ENCODE measurements at places on chromosomes 4 and X.

DNA sequence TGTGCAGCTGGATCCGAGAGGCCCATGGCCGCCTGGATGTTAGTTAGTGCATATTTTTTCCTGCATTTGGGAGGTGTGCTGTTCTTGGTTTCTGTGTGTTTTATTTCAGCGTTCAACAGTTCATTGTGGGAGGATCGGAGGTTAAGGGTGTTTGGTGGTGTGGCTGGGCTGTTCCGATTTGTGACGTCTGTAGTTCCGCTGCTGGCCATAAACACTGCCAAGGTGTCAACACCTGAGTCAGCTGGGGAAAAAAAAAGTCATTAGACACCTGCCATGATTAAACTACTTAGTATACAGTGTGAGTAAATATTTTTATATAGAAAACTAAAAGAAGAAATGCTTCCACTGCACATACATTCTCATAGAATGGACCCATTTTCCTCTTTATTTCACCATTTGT lies 200.2 kb downstream of the APBB2 start:
- no peak for DNase-seq

GRCh38 chrX:1231850-1232465 lies 19.5 kb upstream of the CRLF2 start:
- no peak for DNase-seq

GRCh38 chr4:52099860-52100461 lies 48.9 kb downstream of the SPATA18 start:
- DNase-seq, result no peak

DNA sequence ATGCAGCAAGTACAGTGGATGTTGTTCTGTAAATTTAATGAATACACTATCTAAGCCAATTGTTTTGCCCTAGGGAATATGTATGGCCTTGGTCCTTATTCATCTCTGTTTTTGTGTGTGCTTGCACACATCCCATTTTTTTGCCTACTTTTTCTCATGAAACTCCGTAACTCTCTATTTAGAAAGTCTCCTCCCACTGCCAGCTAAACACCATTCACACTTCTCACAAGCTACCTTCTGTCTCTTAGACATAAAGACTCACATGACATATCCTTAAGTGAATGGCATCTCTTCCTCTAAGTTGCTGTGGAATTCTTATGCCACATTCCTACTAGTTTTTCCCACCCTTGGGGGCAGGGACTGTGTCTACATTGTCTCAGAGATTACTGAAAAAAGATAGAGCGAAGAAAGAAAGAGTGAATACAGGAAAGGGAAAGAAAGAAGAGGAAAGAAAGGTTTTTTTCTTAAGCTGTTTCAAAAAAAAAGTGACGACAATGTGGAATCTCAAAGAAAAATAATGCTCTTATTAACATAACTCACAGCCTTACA lies 117.5 kb downstream of the ATG4A start:
- DNase-seq, result no peak

- no peak for DNase-seq
These were observed 288.3 kb downstream of the CHIC1 start for GRCh38 chrX:73851014-73852009.
